Activated gamma-delta T cell treated with anti-CD3 and anti-CD28 coated beads, Interleukin-2, amount 50 U/mL, for 16 hours (primary cell): ENCODE measurements at places on chromosomes 6 and 20.

- no peak for DNase-seq
Observed at GRCh38 chr6:11023032-11023431, 21.1 kb downstream of the ELOVL2 start.

DNA sequence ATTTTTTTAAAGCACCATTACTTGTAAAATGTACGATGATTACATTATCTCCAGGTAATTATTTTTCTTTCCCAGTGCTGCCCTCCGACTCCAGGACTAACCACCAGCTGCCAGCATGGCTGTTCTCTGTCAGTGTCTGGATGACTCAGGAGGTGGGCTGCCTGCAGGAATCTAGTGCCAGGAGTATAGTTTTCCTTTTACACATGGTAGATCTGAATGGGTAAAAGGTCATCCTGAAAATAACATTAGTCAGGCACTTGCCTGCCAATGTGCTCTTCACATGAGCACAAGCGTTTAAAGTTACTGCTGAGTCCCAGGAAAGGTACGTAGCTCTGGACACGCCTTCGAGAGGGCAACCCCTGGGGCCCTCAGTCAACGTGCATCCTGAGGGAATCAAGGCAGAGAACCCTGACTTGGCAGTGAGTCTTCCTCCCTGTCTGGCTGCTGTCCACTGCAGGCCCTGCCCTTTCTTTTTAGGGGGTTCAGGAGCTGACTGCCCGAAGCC lies 2.4 kb downstream of the DYNLT1 start:
- DNase-seq = no peak

GRCh38 chr6:81067057-81067456 lies 685.4 kb downstream of the TENT5A start:
- no peak for DNase-seq

DNA sequence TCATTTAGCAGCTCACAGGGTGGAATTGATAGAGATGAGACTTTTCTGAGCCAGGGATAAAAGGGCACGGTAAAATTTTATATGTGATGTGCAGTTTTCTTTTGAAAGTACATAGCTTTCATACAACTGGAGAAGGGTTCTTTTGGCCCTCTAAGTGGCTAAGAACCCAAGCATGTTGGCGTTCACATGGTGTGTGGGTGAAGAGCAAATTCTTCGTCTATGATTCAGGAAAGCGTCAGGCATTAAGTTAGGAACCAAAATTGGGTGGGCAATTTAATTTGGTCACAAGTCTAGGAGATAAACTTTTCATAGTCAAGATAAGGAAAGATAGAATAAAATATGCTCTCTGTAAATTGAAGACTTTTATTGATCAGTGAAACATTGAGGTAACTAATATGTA lies 153.9 kb downstream of the UTRN start:
- DNase-seq = no peak

DNA sequence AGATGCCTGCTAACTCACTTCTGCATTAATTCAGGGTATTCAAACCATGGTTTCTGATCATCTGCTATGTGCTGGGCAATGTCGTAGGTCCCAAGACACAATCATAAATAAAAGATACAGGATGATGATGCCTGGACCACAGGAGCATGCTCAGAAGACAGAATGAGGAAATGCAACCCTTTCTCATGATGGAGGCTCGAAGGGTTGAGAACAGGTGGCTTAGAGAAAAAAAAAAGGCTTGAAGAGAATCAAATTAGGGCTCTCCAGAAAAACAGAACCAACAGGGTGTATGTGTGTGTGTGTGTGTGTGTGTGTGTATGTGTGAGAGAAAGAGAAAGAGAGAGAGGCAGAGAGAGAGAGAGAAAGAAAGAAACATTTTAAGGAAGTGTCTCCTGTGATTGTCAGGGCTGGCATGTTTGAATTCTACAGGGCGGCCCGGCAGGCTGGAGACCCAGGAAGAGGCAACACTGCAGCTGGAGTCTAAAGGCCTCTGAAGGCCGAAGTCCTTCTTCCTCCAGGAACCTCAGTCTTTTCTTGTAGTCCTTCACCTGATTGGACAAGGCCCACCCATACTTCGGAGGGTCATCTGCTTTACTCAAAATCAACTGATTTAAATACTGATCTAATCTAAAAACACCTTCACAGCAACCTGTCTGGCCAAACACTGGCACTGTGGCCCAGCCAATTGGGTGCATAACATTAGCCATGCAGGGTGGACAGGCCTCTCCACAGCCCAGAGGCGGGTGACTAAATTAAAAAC lies 143.8 kb downstream of the ERMARD start:
- no peak for DNase-seq

DNA sequence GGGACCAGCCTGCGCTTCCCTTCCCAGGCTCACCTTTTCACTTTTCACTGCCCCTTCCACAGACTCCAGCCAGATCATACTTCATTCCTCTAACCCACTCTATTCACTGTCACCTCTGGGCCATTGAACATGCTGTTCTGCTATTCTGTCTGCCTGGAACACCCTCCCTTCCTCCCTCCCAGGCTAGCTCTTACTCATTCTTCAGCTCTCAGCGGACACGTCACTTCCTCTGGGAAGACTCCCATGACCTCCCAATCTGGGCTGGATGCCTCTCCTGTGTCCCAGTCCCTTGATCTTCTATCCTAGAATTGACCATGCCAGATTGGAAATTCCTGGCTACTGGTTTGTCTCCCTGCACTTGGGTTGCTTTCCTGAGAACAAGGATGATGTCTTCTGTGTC lies 5.0 kb downstream of the SLC12A5 start:
- no peak for DNase-seq

- no peak for DNase-seq
Observed at GRCh38 chr6:55882718-55883569, 7.6 kb upstream of the BMP5 start.

DNA sequence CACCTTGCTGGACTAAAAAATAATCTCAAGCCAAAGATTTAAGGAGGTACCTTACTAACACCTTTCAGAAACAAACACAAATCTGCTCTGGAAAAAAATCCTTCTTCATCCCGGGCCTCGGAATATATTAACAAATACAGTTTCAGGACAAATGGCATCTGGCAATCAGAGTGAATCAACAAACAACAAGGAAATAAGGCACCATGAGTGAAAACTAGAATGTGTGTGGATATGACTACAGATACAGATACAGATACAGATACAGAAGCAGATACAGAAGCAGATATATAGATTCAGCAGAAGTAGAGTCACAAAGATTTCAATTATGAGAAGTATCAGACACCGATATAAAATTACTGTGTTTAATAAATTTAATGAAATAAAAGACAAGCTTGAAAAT lies 178.4 kb downstream of the QKI start:
- no peak for DNase-seq

- DNase-seq = no peak
Observed at GRCh38 chr6:168713839-168714238, 272.9 kb downstream of the SMOC2 start.

- peak; percentile 88 for DNase-seq
Observed at GRCh38 chr20:3811467-3812258, 8.7 kb upstream of the AP5S1 start.

- peak; percentile 75 for DNase-seq
Observed at GRCh38 chr6:29723262-29723665, at the start of gene HLA-F. Gene HLA-F (plus strand): TSS chr6:29723434. CDS start chr6:29723464, 30 bp downstream.

- no peak for DNase-seq
Observed at GRCh38 chr6:109877028-109878004, 100.8 kb upstream of the GPR6 start.

GRCh38 chr6:106886922-106887797 lies 87.4 kb downstream of the CD24 start:
- no peak for DNase-seq

GRCh38 chr20:62054451-62054953 lies 11.2 kb downstream of the TAF4 start:
- no peak for DNase-seq

GRCh38 chr20:1081891-1082290 lies 36.5 kb upstream of the PSMF1 start:
- DNase-seq = no peak

- DNase-seq = no peak
Observed at GRCh38 chr20:32963176-32963575, 41.1 kb downstream of the SUN5 start.

GRCh38 chr20:35617397-35618262 lies 2.0 kb downstream of the SPAG4 start:
- DNase-seq = no peak

DNA sequence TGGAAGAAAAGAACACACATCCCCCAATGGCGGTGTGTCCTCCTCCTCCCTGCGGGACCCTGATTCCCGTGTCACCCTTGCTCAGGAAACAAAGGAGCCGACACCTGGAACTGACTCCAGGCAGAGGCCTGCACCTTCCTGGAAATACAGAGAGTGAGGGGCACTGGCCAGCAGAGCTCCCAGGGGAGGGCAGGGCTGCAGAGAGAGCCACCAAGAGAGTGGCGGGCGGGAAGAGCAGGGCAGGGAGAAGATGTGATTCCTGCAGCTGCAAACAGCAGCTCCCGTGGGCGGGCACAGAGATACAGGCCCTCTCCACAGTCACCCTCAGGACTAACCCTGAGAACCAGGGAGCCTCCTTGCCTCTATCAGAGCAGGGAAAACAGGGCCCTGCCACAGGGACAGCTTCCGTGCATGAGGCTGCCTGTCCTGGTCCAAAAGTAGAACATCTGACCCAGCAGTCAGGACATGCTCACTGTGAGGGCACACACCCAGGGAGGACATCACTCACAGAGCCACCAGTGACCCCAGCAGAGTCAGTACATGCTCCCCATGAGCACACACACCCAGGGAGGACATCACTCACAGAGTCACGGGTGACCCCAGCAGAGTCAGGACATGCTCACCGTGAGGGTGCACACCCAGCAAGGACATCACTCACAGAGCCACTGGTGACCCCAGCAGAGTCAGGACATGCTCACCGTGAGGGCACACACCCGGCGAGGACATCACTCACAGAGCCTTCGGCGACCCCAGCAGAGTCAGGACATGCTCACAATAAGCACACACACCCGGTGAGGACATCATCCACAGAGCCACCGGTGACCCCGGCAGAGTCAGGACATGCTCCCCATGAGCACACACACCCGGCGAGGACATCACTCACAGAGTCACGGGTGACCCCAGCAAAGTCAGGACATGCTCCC lies 193.1 kb downstream of the DLL1 start:
- DNase-seq = no peak

- no peak for DNase-seq
Observed at GRCh38 chr6:31041372-31041974, 31.2 kb downstream of the MUC22 start.

DNA sequence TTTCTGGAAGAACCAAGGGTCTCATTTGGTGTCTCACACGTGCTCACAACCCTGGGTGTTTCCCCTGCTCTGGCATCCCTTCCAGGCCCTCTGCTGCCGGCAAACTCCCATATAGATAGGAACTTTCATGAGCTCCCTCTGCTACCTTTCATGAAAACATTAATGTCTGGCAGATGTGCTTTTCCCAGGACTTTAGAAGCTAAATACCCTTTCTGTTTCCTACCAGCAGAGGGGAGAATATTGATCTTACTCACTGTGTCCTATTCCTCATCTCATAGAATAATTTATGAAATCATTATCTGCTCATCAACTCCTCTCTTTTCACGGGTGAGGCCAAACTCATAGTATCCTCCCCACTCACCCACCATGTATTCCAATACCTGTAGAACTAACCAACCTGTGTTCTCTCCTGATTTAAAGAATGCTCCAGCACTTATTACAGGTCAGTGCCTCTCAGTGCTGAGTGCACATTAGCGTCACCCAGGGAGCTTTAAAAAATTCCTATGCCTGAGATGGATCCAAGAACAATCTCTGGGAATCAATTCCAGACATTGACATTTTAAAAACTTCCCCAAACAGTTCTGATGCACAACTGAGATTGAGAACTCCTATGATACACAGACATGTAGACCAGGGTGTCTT lies 298.5 kb upstream of the JAG1 start:
- DNase-seq = no peak

DNA sequence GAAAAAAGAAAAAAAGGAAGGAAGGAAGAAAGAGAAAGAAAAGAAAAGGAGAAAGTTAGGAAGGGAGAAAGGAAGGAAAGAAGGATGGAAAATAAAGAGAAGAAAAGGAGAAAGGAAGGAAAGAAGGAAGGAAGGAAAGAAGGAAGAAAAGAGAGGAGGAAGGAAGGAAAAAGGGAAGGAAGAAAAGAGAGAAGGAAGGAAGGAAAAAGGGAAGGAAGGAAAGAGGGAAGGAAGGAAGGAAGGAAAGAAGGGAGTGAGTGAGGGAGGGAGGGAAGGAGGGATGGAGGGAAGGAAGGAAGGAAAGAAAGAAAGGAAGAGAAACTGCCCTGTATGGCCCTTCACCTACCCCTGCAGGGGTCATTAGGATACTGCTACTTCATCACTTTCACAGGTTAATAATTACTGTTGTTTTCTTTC lies 12.9 kb upstream of the IGF2R start:
- no peak for DNase-seq

DNA sequence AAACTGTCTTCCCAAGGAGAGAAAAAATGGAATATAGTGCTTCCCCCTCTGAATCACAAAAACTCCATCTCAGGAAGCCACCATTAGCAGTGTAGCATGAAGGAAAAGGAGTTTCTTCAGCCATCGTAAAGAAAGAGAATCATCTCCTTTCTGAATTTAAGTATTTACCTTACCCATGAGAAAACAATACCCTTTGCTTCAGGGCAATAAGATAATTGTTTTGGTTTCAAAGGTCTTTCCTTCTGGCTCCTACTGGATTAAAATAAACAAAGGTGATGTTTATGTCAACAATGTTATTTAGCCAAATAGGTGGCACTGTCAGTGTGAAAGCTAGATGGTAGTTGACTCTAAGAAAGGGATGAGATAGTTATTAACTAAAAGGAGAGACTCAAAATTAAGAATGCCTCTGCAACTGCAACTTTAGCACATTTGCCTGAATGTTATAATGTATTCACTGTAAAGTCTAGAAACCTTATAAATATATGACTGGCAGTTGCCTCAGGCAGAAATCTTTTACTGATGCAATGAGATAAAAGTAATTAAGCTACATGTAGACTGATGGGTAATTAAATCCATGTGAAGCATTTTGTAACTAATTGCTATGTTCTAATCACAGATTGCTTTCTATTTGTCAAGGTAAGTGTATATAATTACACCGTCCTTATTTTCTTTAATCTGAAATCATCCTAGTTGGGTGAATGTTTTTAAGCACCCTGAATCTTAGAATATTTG lies 399.0 kb downstream of the CDKAL1 start:
- DNase-seq = no peak

DNA sequence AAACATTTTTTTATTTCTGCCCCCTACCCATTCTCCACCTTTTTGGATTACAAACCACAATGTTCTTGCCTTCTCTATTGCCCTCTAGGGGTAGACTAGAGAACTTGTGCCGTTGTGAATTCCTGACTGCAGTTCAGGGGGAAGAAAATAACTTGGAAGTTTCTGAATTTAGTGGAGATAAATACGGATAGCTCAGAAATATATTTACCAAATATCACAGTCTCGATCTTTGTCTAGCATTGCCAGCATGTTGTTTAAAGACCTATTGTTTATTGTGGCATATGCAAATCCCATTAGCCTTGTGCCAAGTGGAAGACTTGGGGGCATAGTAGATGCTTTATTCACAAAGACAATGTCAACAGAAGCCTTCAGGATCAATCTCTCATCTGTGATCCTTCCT lies 154.1 kb upstream of the MMS22L start:
- DNase-seq = no peak
